ENCODE measurements at places on chromosomes 6 and 20. TPM values are rescaled to one million over a fixed set of nuclear protein-coding genes. Genes with fewer than 3 reads are reported as not detected.

EYS gene
- polyA plus RNA-seq: 0.90 TPM

B3GALT4 gene
- 4.0 TPM for polyA plus RNA-seq

SLC26A8 gene
- polyA plus RNA-seq: 0.43 TPM

PNPLA1 gene
- 0.15 TPM for polyA plus RNA-seq

PLN gene
- 1.1 TPM for polyA plus RNA-seq

B4GALT5 gene
- polyA plus RNA-seq: 48.2 TPM

EPHA7 gene
- 0.06 TPM for polyA plus RNA-seq

PXT1 gene
- not detected for polyA plus RNA-seq

SPAG4 gene
- polyA plus RNA-seq: 45.5 TPM

CLPSL1 gene
- polyA plus RNA-seq: not detected

BEND6 gene
- 0.09 TPM for polyA plus RNA-seq

PHACTR1 gene
- 3.2 TPM for polyA plus RNA-seq

ZBP1 gene
- polyA plus RNA-seq: 1.2 TPM

PROKR2 gene
- not detected for polyA plus RNA-seq

COL12A1 gene
- polyA plus RNA-seq: 4.2 TPM

USP49 gene
- polyA plus RNA-seq: 1.9 TPM

RANBP9 gene
- polyA plus RNA-seq: 10.6 TPM

RIPOR3 gene
- polyA plus RNA-seq: 23.7 TPM

UBE2V1 gene
- polyA plus RNA-seq: 66.3 TPM

ADIG gene
- not detected for polyA plus RNA-seq

LAMP5 gene
- polyA plus RNA-seq: not detected

PTCRA gene
- 0.15 TPM for polyA plus RNA-seq

UFL1 gene
- 9.8 TPM for polyA plus RNA-seq

BMP7 gene
- 0.43 TPM for polyA plus RNA-seq

RIPOR2 gene
- 12.6 TPM for polyA plus RNA-seq

SYNDIG1 gene
- polyA plus RNA-seq: 0.10 TPM

Measured in adipose tissue (tissue), 3 donors.